ENCODE measurements at places on chromosomes 5 and 9. TPM values are rescaled to one million over a fixed set of nuclear protein-coding genes. Genes with fewer than 3 reads are reported as not detected.

DNA sequence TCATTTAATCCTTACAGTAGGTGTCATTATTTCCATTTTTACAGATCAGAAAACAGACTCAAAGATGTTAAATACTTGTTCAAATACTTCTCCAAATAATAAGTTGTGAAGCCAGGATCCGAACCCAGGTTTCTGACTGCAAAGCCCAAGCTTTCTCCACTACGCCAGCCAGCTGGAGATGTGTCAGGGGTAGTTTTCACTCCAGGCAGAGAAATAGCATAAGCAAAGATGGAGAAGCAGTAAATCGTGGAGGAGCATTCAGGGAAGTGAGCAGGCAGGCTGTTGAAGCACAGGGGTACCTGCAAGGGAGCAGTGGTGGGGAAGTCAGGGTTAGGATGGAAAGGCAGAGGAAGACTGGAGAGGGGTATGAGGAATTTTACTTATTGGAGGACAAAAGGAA, 2.9 kb downstream of the TLN1 start:
- DNase-seq, result peak; percentile 4

DNA sequence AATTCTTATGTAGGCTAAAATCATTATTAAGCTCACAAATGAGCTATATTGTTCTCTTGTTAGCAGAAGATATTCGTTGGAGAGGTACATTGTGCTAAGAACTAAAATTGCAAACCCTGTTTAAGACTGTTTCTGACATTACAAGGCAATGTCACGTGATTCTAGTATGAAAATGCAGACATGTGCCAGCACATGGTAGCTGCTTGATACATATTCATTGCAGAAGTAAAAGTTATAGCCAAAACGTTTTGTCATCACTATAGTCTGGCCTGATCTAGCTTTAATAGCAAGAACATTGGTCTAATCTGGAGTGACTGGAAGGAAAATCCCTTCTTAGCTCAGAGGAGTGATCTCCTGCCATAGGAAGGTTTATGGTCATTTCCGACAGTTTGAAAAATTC, 144.7 kb downstream of the CFAP90 start:
- no peak for DNase-seq

DNA sequence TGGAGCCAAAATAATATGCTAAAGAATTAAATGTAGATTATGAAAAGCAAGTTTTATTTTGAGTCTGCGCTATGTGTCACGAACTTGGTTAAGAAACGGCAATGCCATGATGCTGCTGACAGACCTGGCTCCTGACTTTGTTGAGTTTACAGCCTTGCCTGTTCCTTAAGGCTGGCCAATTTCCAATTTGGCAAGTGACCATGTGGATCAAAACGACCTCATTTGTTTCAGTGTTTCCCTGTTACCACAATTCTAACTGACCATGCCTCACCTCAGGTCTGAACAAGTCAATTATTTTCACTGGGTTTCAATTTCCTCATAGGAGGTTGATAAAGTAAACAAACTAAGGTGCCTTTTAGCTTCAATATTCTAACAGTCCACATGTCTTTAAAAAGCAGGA, 461.4 kb downstream of the ZNF608 start:
- DNase-seq, result no peak

SLC12A7 gene
- 60.0 TPM for total RNA-seq

SNCAIP gene
- not detected for total RNA-seq

C5orf34 gene
- 7.4 TPM for total RNA-seq

EIF4E1B gene
- not detected for total RNA-seq

Measured in naive thymus-derived CD8-positive, alpha-beta T cell (primary cell).